ENCODE measurements at places on chromosomes 2 and 18.
A peak's percentile ranks its signal among the peaks of the same experiment; 100 is the strongest.

GRCh38 chr18:26268454-26268853 lies 42.2 kb downstream of the TAF4B start:
- DNase-seq, result no peak

DNA sequence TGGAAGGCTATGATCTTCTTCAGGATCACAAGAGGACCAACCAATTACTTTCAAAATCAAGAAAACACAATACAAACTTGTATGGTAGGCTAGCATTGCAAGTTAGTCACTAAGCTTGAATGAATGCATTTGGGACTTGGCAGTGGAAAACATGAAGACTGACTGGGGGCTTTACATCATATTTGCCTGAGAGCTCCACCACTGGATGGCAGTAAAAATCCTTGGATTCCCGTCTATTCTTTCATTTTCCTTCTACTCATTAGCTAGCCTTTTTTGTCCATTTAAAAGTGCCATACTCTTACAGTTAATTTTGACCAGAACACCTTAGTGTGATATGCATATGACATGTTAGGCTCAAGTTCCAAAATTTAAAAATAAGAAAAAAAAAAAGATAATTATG lies 63.5 kb upstream of the RASGRP3 start:
- DNase-seq, result no peak

DNA sequence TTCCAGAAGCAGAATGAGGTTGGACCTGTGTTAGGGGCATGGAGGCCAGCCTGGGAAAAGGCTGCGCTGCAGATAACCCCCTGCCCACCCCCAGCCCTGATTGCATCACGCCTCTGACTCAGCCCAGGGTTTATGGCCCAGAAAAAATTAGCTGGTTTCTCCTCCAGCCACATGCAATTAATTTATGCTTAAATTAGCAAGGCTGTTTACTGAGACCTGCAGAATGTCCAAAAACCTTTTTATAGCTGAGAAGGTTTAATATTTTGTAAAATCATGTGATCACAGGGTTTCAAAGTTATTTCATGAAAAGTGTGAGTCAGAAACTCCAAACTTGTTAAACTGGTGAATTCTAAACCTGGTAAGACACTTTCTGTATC lies 123.1 kb upstream of the HDAC4 start:
- no peak for DNase-seq

DNA sequence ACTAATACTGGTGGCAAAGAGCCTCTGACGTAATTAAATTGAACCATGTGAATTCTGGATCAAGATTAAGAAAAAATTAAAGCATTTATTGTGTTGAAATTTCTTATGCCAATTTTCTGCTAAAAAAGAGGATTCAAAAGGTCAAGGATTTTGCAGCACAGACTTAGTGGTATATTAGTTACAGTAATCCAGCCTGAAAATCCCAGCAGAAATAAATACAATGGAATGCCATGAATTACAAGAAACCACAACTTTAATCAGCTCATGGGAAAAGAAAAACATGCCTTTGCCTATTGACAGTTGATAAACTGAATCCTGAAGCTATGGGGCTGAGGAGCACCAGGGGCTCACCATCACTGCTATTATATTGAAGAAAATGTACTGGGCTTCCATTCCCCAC lies 114.8 kb upstream of the SATB2 start:
- no peak for DNase-seq

DNA sequence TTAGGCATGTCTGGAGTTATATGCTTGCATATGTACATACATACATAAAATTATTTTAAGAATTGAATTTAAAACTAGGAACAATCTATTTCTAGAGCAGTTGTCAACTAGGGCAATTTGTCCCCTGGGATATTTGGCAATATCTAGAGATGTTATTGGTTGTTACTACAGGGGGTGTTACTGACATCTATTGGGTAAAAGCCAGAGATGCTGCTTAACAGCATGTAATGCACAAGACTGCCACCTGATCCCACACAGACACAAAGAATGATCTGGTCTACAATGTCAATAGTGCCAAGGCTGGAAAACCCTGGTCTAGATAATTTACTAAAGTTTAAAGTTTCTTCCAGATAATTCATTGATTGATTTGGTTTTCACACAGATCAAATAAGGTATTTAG lies 185.3 kb downstream of the NYAP2 start:
- DNase-seq, result peak; percentile 55

DNA sequence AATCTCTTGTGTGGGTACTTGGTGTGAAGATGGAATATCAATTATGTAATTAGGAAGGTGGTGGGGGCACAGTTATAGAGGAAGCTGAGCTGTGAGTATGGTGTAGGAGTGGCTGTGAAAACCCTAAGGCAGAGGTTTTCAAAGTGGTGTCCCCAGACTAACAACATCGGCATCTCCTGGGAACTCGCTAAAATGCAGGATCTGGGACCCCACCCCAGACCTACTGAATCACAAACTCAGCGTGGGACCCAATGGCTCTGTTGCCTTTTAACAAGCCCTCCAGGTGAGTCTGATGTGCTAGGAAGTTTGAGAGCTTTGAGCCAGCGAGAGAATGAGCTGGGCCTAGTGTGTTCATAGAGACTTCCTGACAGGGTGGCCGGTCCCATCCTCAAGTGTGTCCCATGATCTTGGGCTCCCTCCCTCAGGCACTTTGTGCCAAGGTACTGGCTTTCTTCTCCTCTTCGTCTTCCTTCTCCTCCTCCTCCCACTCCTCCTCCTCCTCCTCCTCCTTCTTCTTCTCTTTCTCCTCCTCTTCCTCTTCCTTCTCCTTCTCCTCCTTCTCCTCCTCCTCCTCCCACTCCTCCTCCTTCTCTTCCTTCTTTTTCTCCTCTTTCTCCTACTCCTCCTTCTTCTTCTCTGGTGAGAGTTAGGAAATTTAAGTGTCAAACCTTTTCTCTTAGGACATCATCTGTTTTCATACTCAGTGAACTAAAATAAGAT lies 86.6 kb downstream of the PDK1 start:
- DNase-seq, result no peak

- no peak for DNase-seq
Measured at GRCh38 chr18:26631135-26631534, 82.8 kb upstream of the KCTD1 start.

GRCh38 chr2:241049739-241050623 lies 51.6 kb downstream of the SNED1 start:
- DNase-seq, result no peak

- DNase-seq, result no peak
Measured at GRCh38 chr2:158650646-158651357, 144.3 kb upstream of the DAPL1 start.

DNA sequence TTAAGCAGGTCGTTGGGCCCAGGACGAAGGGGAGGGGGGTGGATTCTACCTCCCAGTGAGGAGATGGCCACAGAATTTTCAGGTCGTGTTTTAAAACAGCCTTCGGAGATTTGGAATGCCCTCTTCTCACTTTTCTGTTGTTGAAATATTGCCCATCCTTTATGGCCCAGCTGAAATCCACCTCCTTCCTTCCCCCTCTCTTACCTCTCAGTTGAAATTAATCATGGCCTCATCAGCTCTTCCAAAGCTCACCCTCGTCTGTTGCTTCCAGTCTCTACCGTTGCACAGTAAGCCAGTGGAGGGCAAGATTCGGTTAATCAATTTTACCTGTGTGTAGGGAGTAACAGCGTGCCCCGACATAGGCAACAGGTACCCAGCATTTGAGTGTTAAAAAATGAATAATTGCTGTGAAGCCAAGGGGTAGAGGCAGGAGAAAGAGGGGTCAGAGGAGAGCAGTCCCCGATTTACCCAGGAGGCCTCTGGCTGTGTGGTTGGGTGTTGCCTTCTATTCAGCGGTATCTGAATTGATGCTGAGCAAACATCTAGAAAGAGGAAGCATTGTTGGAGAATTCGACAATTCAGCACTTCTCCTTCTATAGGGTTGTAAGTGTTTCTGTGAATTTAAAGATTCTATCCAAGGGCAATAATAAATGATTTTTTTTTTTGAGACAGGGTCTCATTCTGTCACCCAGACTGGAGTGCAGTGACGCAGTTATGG lies 8.6 kb upstream of the PDIA6 start:
- DNase-seq, result no peak

GRCh38 chr2:31386648-31387047 lies 27.9 kb downstream of the XDH start:
- DNase-seq, result no peak

DNA sequence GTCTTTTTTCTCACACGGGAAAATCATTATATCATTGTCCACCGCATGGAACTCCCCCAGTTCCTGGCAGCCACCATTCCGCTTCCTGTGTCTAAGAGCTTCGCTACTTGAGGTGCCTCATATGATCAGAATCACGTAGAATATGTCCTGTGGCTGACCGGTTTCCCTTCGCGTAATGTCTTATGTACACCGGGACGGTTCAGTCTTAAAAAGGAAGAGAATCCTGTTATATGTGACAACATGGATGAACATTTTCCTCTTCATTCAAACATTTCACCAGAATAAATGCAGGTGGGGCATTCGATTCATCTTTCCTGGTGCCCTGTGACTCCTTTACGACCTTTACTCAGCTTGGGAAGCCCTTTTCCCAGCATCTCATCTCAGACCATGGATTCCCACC lies 131.7 kb upstream of the TWIST2 start:
- no peak for DNase-seq

DNA sequence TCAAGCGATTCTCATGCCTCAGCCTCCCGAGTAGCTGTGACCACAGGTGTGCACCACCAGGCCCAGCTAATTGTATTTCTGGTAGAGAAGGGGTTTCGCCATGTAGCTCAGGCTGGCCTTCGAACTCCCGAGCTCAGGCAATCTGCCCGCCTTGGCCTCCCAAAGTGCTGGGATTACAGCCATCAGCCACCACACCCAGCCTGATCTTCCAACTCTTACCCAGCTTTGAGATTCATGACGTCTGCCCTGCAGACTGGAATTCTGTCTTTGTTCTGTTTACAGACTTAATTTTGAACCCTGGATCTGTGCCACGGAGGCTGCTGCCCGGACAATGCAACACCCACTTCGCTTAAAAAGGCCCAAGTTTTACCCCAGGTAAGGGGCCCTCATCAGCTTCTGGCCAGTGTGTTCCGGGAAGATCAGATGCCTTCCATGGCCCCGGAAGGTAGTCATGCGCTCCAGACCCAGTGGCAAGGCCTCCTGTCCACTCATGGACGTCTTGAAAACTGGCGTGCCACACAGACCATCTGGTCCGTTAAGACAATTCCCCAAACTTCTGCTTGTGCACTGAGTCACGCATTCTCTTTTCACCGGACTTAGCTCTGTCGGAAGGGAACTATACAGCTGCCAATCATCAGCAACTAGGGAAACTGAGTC lies 5.5 kb downstream of the PXDN start:
- DNase-seq, result no peak

DNA sequence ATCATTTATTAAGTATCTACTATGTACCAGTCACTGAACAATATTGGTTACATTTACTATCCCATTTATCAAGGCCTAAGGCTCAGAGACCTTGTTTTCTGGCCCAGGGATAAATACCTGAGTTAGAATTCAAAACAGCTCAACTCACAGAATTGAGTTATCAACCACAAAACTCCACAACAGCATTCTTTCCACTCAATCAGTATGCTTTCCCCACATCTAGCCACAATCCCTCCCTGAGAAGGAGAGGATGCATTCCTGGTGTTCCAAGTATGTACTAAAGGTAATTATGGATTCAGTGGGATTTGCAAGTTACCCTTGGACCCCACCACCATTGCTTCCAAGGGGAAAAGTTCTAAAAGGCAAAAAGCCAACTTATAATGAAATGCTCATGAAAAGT lies 104.2 kb upstream of the PID1 start:
- no peak for DNase-seq

DNA sequence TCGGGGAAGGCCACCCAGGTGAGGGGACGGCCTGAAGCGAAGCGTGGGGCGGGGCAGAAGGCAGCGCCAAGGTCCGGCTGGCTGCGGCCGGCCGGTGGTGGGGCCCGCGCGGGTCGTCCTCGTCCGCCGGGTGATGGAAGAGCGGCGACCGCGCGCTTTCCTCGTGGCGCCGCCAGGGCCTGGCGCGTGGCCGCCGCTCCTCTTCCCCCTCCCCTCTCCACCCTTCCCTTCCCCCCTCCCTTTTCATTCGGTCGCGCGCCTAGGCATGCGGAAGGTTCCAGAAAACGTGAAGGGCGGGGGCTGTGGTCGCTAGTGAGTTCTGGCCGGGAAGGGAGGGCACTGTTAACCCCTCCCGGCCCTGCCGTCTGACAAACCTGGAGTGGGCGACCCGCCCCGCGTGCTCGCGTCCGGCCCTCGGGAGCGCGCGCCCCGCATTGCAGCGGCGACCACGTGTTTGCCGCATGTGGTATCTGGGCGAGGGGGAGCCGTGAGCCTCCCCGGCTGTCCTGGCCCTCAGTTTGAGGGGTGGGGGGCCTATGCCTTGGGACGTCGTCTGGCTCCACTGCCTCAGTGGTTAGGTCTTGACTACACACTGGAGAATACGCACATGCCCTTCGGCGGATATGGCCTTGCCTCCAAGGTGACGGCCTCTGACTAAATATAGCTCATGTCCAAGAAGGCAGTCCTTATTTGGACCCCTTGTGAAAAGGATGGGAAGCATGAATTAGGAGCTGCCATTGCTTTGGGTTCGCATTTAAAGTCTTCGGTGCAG lies 579 bp downstream of the MAT2A start:
- peak; percentile 47 for DNase-seq

DNA sequence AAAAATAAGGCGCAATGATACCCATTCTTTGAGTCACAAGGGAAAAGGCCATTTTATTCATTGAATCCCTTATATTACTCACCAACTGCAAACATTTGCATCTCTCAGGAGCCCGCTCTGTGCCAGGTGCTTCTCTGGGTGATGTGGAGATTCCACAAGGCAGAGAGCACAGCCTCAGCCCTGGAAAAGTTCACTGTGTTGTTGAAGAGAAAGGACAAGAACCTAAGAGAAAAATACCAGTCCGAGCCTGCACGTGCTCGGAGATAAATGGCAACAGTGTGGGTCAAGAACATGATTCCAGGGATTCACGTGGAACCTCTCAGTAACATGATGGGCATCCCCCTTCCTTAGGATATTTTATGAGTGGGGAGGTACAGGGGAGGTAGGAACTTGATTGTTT lies 11.8 kb downstream of the GNAL start:
- DNase-seq, result no peak

- DNase-seq, result no peak
Measured at GRCh38 chr2:161164161-161164560, 3.9 kb downstream of the TANK start.

- no peak for DNase-seq
Measured at GRCh38 chr2:19873014-19873413, 28.8 kb downstream of the TTC32 start.

GRCh38 chr2:204051984-204052556 lies 115.5 kb downstream of the ICOS start:
- no peak for DNase-seq

DNA sequence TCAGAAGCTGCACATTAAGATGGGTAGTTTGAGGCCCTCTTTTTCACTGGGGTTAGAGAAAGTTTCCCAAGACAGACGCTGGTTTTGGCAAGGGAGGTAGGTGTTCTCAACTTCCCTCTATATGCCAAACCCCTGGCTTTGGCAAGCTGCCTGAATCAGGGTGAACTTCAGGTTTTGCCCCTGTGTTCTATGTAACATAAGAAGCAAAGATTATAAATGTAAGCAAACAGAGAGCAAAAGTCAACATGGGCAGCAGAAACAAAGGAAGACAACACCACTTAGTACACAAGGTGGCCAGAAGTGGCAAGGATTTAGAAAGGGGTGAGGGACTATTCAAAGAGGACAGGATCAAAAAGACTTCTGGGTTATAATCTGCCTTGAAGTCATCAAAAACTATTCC lies 70.5 kb upstream of the TFCP2L1 start:
- DNase-seq, result no peak

GRCh38 chr18:70991577-70991976 lies 702.7 kb downstream of the SOCS6 start:
- DNase-seq, result no peak

Measured in NCI-H1436 (cell line).